ENCODE measurements at places on chromosomes 3 and 15.

DNA sequence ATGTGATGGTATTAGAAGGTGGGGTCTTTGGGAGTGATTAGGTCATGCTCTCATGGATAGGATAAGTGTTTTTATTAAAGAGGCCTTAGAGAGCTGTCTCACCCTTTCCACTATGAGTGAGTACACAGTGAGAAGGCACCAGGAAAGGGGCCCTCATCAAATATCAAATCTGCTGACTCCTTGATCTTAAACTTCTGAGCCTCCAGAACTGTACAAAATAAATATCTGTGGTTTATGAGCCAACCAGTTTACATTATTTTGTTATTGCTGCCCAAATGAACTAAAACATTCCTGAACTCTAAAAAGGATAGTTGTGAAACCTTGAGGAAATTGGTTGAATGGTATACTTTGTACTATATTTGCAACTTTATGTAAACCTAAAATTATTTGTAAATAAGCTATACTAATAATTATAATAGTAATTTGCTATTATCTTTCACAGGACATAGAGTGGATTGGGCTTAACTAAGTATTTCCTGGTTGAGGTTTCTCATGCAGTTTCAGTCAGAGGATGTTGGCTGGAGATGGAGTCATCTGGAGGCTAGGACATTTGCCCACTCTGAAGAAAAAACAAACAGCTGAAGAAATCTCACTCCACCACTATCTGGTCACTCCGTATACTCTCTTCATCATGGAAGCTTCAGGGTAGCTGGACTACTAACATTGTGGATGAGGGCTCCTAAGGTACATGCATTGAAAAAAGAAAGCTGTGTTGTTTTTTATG, 1068.6 kb upstream of the CADM2 start:
- no peak for DNase-seq

DNA sequence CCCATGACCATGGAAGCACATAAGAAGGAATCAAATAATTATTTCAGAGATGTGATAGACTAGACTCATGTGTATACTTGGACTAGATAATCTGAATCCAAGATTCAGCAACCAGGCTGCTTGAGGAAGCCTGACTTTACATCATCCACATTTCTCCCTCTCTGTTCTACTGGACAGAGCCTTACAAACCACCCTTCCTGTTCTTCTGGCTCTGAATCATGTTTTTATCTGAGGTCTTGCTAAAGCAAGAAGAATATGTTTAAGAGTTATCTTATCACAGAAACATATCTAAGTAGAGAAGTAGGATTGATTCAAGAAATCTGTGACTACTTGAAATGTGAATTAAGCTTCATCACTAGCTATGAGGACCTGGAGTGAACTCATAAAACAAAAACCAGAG, 71.1 kb upstream of the SLC24A5 start:
- no peak for DNase-seq

GRCh38 chr3:152056481-152056880, 183.0 kb downstream of the SUCNR1 start:
- no peak for DNase-seq

DNA sequence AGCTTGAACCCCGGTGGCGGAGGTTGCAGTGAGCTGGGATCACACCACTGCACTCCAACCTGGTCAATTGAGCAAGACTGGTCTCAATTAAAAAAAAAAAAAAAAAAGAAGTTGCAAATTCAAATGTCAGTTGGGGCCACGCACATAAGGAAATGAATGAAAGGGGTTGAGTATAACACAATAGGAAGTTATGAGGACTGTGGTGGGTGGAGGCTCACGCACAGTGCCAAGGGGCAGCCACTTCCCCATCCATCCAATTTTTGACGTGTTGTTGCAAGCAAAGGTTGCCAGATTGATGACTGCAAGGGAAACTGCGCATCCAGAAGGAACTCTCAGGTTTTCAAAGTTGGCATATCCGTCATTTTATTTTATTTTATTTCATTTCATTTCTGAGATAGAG, 532.2 kb downstream of the NTRK3 start:
- DNase-seq = no peak

DNA sequence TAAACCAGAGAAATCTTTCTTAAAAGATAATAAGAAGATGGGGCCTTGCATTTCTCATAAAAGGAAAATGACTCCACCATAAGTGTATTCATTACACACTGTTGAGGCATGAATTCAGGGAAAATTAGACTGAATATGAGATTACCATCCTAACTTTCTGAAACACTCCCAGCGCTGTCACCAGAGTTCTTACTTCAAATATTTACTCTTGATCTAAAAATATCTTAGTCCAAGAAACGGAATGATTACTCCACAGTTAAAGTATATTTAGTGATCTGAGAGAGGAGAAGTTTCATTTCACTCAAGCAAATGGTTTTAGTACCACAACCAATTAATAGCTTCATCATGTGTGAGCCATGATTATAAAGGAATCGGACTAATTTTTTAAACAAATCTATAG, 300.3 kb downstream of the ZBTB20 start:
- no peak for DNase-seq

GRCh38 chr3:155038203-155038554, 41.9 kb upstream of the MME start:
- DNase-seq = no peak

DNA sequence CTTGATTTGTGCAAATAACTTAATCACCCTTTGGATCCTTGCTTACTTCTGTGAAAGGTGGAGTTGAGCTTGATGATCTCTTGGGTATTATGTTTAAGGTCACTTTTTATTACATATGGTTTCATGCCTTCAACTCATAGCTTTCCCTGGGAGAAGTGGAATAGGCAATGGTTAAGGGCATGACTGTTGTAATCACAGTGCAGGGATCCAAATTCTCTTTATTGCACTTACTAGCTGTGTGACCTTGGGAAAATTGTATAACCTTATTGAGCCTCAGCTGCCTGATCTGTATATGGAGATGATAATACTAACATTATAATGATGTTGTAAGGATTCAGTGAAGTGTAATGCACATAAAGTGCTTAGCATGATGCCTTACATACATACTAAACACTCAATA, 59.1 kb downstream of the PLCL2 start:
- no peak for DNase-seq

GRCh38 chr3:99712291-99712954, 74.0 kb downstream of the COL8A1 start:
- DNase-seq = no peak

DNA sequence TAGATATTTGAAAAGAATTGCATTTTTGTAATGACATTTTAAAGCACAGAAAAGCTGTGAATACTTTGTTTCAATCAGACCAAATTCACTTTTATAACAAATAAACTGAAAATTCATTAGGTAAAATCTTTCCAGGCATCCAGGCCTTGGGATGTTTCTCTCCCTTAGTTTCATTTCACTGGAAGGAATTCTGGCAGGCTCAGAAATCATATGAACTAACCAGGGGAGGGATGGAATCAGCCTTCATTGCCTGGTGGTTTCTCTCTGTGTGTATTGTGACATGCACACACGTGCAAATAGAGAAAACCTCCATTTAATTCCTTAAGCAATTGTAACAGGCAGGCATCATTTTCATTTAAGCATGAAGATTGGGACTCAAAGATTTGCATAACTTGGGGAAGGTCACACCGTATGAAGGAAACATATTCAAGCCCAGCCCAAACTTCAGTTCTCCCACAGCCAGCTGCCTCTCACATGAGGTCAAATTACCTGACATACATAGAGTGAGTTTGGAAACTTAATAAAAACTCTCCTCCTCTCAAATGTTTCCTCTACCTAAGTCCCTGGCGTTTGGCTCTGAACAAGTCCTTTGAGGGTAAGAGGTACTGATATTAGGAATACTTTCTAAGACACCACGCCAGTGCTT, 376.1 kb upstream of the MCTP2 start:
- DNase-seq = no peak

DNA sequence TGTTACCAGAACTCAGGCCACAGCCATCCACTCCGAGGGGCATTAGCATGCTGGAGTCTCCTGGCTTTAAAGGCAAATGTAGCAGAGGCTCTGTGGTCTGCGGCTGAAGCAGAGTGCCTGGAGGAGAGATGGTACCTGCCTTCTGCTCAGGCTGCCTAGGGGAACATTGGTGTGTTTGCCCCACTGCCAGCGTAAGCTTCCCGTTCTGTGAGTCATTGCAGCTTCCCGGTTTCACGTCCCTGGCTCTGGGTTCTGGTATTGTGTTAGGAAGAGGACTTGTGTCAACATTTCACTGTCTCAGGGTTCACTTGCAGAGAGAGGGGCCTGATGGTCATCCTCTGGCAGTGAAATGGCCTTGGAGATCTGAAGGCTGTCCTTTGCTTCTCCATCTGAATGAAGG, 1.8 kb downstream of the GASK1A start:
- no peak for DNase-seq

Measured in stimulated activated CD8-positive, alpha-beta memory T cell treated with anti-CD3 and anti-CD28 coated beads, Interleukin-15, amount 100 ng/mL, for 48 hours (primary cell).